ENCODE measurements at places on chromosomes 13 and 19.

GRCh38 chr19:3434630-3435553 lies 45.4 kb downstream of the SMIM24 start:
- peak; percentile 98 for DNase-seq

GRCh38 chr19:15288146-15288963 lies 44.0 kb downstream of the BRD4 start:
- DNase-seq: peak; percentile 14

- DNase-seq: no peak
Measured at GRCh38 chr19:7200736-7201135, 93.5 kb downstream of the INSR start.

DNA sequence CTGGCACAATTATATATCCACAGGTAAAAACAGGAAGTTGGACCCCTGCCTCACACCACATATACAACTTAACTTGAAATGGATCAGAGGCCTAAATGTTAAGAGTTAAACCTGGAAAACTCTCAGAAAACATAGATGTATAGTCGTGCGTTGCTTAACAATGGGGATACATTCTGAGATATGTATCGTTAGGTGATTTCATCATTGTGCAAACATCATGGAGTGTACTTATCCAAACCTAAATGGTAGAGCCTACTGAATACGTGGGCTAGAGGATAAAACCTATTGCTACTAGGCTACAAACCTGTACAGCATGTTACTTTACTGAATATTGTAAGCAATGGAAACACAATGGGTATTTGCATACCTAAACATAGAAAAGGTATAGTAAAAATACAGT lies 14.8 kb upstream of the CALM3 start:
- no peak for DNase-seq

GRCh38 chr19:30712431-30713337 lies 340.5 kb downstream of the ZNF536 start:
- no peak for DNase-seq

GRCh38 chr19:8135946-8136618 lies 13.3 kb downstream of the FBN3 start:
- DNase-seq: no peak

DNA sequence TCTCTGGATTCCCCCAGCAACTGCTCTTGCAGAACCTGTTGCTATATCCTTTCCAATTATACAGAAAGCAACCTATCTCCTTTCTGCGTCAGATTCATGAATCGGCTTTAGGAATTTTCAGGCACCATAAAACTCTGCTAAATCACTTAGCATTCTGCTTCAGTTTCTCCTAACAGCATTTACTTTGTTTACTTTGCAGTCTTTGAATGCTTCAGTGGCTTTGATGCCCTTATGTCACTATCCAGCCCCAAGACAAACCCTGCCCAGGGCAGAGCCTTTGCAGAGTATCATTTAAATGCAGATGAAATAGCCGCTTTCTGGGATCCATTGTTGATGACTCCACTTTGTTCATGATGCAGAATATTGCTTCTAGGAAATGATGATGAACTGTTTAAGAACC lies 43.1 kb downstream of the SLITRK1 start:
- no peak for DNase-seq

DNA sequence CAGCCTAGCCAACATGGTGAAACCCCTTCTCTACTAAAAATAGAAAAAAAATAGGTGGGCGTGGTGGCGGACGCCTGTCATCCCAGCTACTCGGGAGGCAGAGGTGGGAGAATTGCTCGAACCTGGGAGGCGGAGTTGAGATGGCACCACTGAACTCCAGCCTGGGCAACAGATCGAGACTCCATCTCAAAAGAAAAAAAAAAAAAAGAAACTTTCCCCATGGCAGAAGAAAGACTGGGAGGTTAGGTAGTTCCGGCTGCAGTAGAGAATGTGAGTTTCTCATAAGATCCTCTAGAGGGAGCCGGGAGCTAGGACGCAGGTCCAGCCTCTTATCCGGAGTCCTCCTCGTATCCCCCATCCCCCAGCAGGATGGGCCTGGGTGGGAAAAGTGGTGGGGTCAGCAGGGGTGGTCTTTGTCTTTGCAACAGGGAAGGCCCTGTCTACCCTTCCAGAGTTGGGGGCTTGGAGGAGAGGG lies 13.2 kb upstream of the CREB3L3 start:
- peak; percentile 68 for DNase-seq

DNA sequence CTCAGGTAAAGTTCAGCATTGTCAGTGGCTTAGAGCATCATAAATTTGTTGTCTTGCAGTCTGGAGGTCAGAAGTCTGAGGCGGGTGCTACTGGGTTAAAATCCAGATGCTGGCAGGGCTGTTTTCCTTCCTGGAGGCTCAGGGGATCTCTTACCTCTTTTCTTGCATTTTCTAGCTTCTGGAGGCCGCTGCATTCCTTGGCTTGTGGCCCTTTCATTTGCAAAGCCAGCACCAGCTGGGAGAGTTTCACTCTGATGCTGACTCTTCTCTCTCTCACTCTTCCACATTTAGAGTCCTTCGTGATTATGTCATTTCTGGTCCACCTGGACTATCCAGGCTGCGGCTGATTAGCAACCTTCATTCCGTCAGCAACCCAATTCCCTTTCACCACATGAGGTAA lies 38.1 kb upstream of the SLC10A2 start:
- DNase-seq: no peak

DNA sequence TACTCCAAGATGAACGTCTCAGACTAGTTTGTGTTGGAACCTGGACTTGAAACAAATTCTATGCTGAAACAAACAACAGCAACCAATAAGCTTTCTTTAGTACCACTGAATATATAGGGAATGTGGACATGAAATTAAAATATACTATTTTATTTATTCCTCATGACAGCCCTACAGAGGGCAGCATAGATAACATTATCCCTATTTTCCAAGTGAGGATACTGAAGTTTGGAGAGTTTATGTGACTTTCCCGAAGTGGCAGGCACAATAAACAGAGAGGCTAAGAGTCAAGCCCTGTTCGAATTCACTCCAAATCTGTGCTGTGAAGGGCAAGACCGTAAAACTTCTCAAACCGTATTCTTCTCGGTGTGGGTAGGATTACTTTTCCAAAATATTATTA lies 509.9 kb upstream of the GPC6 start:
- no peak for DNase-seq

DNA sequence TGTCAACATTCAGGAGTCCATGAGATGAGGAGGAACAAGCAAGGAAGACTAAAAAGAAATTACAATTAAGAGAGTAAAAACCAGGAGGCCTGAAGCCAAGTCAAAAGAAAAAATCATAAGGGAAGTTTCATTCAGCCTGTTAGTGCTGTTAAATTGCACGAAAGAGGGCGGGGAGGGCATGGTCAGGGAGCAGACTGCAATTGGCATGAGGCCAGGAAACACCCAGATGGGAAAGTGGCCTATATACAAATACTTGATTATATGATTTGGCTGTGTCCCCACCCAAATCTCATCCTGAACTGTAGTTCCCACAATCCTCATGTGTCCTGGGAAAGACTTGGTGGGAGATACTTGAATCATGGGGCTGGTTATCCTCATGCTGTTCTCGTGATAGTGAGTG lies 43.9 kb downstream of the TNFSF13B start:
- DNase-seq: peak; percentile 23

DNA sequence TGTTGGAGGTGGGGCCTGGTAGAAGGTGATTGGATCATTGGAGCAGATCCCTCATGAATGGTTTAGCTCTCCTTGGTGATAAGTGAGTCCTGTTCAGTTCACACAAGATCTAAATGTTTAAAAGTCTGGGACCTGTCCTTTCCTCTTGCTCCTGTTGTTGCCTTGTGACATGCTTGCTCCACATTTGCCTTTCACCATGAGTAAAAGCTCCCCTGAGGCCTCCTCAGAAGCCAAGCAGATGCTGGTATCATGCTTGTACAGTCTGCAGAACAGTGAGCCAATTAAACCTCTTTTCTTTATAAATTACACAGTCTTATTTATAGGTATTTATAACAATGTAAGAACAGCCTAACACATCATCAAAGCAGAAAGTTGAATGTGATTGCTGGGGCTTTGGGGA lies 24.2 kb upstream of the RFC3 start:
- no peak for DNase-seq

DNA sequence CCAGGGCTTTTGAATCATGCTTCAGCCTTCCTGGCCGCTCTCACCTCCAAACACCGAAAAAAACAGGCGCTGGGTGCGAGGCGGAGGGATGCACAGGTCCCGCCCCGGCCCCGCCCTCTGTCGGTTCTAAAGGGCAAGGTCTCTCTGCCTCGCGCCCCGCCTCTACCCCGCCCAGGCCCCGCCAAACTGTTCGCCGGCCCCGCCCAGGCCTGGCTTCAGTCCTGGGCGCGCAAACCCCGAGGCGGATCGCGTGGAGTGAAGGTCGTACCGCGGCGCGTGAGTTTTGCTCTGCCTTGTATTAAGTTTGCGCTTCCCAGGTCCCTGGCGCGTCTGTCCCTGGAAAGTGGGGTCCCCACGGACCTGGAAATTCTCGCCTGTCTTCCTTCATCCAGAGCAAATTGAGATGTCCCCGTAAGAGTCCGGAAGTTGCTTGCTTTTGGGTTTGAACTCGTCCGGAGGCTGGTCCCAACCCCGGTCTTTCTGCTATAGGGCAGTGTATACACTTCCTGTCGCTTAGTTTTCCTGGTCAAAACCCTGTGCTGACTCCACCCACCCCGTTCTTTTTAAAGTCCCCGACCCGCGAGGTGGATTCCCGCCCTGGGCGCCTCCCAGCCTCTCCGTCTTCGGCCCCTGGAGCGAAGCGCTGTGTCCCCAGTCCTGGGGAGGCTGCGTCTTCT lies 8.4 kb downstream of the ZNF808 start:
- peak; percentile 69 for DNase-seq

DNA sequence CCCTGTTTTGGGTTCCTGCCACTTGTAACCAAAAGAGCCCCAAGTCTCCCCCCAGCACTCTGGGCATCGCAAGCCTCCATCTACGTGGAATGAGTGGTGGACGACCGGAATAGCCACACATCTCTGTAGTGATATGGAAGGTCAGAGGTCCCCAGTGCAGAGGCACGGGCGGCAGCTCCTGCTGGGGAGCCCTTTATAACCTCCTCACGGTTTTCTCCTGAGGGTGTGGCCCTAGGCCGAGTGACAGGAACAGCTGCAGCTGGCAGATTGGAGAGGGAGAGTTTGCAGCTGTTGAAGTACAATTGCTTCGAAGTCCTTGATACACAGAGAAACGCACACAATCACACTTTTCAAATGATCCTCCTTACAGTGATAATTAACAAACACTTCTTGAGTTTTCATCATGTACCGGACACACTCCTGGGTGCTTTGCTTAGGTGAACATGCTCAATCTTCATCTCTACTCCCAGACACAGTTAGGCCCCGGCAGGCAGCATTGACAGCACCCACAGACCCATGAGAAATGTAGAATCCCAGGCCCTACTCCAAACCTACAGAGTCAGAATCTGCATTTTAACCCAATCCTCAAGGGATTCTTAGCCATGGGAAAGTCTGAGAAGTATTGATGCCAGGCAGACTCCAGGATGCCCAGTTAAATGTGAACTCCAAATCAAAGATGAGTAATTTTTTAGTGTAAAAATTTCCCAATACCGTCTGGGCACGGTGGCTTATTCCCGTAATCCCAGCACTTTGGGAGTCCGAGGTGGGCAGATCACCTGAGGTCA lies 4.9 kb upstream of the ZNF787 start:
- DNase-seq: no peak

GRCh38 chr19:55303477-55303876 lies 19.7 kb downstream of the BRSK1 start:
- DNase-seq: no peak

GRCh38 chr19:11577451-11578257 lies at the start of gene ACP5:
TSS of gene ACP5 (minus strand) at chr19:11577645. CDS start at chr19:11577317, 328 bp downstream.
- DNase-seq: peak; percentile 75

- no peak for DNase-seq
Measured at GRCh38 chr13:34152409-34152808, 334.5 kb downstream of the RFC3 start.

DNA sequence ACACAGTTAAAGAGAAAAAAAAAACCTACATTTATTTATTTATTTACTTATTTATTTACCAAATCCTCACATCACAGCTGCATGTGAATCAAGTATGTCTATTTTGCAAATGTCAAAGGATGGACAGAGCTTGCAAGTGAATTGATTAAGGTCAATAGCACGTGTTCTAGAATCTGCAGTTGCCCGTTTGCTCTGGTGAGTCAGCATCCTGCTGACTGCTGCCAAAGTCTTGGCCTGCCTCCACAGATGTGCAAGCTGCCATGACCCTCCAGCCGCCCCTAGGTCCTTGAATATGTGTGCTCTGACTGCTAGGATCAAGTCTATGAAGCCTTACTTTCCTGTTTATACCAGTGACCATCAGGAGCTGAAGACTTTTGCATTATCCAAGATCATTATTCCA lies 320.6 kb downstream of the GPC5 start:
- no peak for DNase-seq

DNA sequence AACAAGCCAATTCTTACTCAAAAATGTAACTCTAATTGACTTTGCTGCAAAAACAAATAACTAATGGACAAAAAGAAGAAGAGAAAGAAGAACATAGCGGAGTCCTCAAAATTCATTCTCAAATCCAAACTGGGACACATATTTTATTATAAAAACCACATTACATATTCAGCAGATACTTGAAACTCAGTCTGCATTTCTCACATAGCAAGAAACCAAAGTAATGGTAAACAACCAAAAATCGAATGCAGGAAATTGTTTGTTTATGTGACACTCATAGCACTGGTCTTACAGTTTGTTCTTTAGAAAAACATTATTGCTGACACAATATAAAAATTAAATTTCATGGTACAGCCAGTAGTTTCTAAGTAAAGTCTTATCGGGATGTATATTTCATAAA lies 789.8 kb downstream of the SLITRK6 start:
- DNase-seq: no peak

- peak; percentile 77 for DNase-seq
Measured at GRCh38 chr19:18086590-18087138, at the start of gene IL12RB1. TSS of gene IL12RB1 (minus strand) at chr19:18086934. CDS start at chr19:18086823, 111 bp downstream.

- no peak for DNase-seq
Measured at GRCh38 chr19:7869910-7870511, 4.2 kb downstream of the PRR36 start.
